Lung (tissue), 17 donors: ENCODE measurements at places on chromosomes 6 and 20.

DNA sequence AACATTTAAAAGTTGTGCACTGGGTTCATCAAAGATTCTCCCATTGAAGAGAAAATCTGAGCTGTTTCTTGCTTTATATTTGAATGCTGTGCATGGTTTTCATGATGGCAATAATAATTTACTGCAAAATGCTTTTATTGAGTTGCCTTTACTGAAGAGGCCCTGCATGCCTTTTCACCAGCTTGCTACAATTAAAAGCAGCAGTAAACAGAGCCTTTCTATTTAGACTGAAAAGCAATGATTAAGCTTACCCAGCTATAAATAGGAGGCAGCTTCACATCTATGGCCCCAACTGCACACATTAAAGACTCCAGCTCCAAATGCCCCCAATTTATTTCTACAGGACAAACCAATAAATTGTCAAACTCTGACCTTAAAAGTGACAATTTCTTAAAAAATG is 70.3 kb downstream of the ANKEF1 start:
- no peaks in the 10 kb centered on the region for H3K27me3 ChIP-seq
- H3K4me1 ChIP-seq, result no peaks in the 10 kb centered on the region
- H3K4me3 ChIP-seq, result no peak overlapping the region
- H3K36me3 ChIP-seq, result no peaks in the 10 kb centered on the region
- DNase-seq, result no peak
- H3K27ac ChIP-seq, result no peak overlapping the region

GRCh38 chr6:68339488-68340131 is 295.5 kb upstream of the ADGRB3 start:
- no peaks in the 10 kb centered on the region for H3K27me3 ChIP-seq
- no peaks in the 10 kb centered on the region for H3K4me1 ChIP-seq
- no peak for DNase-seq

DNA sequence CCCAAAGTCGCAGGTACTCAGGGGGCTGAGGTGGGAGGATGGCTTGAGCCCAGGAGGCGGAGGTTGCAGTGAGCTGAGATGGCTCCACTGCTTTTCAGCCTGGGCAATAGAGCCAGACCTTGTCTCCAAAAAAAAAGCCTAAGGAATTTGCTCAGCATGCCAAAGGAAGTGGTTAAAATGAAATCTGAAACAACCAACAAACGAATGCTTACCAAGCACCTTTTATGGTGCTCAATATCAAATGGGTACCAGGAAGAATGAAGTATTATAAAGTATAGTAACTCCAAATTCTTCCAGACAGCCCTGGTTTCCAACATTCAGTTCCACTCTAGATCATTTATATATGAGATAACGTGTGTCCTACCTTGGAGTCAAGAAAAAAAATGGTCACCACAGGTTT is 14.0 kb downstream of the GMDS start:
- H3K27me3 ChIP-seq, result no peaks in the 10 kb centered on the region
- no peak overlapping the region for H3K4me3 ChIP-seq
- no peaks in the 10 kb centered on the region for H3K36me3 ChIP-seq
- no peak overlapping the region for H3K27ac ChIP-seq
- no peak for DNase-seq

- no peaks in the 10 kb centered on the region for H3K36me3 ChIP-seq
- no peak overlapping the region for H3K4me3 ChIP-seq
- no peaks in the 10 kb centered on the region for H3K4me1 ChIP-seq
- DNase-seq, result no peak
Observed at GRCh38 chr20:9686001-9686400, 152.9 kb downstream of the PAK5 start.
